Fibroblast of skin of scalp (primary cell): ENCODE measurements at places on chromosomes 11 and 22.

DNA sequence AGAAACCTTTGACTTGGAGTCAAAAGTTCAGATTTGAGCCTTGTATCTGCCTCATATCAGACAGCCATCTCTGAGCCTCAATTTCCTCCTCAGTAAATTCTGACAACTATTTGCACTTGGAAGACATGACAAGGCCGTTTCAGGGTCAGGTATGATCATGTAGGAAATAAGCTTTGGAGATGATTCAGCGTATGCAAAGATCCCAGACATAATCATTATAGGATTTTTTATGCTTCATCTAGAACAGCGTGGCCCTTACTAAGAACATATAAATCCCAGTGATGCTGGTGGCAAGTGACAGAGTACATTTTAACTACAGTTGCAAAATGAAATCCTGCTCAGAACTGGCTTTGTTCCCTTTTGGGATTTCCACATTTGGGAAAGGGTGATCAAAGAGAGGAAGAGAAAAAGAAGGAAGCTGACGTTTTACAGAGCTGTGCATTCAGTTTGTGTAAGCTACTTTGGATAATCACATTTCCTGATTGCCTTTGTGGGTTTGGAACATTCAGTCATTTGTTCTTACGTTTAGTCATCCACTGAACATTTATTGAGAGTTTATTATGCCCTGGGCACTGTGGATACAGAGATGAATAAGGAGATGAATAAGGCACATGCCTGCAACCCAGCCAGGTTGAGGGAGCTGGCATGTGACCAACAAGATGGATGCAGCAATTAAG is 81.9 kb upstream of the HEPHL1 start:
- DNase-seq = no peak

DNA sequence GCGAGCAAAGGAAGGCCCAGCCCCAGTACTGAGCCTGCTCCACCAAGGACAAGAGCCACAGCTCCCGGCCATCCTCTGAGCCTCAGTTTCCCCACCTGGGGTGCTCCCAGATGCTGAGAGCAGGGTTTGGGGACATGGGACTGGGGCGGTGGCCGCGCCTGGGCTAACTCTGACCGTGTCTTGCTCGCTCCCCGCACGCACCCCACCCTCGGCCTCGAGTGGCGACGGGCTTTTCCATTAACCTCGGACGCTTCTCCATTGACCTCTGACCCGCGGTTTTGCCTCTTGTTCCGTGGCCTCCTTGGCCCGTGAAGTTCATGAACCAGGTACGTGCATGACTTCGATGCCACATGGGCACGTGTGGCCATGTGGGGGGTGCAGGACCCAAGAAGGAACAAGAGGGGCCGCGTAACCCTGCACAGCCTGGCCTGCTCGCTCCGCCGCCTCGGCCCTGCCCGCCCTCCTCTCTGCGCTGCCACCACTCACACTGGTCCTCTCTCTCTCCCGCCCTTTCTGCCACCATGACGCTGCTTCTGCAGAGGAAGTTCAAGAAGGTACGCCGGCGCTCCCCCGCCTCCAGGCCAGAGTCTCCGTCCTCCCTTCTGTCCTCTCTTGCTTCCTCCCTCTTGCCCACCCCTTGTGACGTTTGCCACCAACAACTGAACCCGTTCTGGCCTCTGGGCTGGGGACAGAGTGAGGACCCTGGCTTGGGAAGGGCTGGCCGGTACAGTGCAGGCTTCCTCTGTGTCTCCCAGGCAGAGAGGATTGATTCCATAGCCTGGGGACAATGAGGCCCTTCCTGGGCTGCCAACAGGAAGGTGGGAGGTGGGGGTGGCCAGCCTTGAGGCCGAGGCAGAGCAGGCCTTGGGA is 6.9 kb downstream of the TNNT3 start:
- no peak for DNase-seq

DNA sequence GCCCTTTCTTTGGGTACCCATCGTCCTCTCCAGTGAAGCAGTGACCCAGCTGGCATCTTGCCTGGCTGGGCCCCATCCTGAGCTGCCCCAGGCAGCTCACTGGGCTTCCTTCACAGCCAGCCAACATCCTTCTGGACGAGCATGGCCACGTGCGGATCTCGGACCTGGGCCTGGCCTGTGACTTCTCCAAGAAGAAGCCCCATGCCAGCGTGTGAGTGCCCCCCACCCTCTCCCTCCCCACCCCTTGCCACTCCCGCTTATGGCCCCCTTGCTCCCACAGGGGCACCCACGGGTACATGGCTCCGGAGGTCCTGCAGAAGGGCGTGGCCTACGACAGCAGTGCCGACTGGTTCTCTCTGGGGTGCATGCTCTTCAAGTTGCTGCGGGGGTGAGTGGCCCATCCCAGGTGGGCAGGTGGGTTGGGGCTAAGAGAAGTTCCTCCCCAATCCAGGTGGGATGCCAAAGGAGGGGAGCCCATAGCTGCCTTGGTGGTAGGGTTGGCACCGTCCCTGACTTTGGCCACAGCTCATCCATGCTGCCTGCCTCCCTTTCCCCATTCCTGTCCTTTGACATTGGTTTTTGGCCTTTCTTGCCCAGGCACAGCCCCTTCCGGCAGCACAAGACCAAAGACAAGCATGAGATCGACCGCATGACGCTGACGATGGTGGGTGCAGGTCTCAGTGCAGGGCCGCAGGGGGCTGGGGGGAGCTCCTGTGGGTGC is 6.8 kb upstream of the ANKRD13D start:
- DNase-seq = no peak

DNA sequence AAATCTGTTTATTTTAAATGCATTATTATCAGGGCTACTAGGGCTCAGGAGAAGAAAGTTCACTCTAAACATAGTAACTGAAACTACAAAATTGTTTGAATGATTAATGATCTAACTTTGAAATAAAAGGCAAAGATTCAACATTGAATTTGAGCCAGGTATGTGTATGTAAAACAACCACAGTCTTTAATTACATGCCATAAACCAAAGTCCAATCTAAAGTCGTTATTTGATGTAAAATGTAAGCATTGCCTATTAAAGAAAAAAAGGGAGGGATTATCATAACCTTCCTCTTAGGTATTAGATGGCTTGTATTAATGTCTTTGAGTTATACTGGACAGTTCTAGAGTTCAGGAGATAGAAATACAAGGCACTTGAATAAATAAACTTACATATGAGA is 25.2 kb upstream of the PANX1 start:
- DNase-seq = no peak

- DNase-seq = no peak
These were observed 8.3 kb upstream of the IGSF9B start for GRCh38 chr11:133965031-133965601.

DNA sequence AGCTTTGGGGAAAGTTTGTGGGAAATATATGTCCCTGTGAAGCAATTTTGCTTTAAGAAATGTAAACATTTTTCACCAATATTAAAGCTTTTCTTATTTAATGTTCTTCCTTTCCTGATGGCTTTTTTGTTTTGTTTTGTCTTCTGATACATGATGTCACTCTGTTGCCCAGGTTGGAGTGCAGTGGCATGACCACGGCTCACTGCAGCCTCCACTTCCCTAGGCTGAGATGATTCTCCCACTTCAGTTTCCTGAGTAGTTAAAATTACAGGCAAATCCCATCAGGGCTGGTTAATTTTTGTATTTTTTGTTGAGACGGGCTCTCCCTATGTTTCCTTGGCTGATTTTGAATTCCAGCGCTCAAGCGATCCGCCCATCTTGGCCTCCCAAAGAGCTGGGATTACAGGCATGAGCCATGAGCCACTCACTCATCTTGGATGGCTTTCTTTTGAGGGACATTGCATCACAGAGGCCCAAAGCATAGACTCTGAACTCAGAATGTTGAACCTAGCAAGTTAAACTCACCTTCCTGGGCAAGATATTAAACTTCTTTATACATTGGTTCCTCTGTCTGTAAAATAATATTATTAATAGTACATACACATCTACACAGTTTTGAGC is 651 bp upstream of the CARD16 start:
- DNase-seq = peak; percentile 38
